ENCODE measurements at places on chromosomes 1 and 21.

DNA sequence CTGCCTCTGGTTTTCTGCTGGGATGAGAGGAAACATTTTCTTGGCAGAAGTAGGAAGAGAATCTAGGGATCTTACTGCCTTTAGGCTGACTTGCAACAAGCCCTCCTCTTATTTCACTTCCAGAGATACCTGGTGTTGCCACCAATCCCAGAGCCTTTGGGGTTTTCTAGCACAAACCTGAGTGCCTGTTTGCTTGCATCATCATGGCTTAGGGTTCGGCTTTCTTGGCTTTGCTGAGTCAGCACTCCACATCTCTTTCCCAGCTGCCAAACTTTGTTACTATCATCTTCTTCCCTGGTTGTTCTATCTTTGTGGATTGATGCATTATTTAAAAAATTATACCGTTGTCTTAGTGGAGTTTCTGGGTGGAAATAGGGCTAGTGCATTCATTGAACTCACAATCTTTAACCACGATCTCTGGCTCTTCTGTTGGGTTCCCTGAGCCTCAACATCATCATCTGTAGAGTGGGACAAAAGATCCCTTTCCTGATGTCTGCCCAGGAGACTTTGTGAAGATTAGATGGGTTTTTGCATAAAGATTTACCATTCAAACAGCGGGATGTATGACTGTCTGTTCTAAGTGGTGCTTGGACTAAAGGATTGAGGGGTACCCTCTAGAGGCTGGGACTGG is 76.6 kb upstream of the SELENON start:
- no peak for DNase-seq

GRCh38 chr1:10504249-10504648 is 29.5 kb downstream of the PEX14 start:
- no peak for DNase-seq

GRCh38 chr1:201169971-201170532 is 15.8 kb upstream of the TMEM9 start:
- no peak for DNase-seq

- no peak for DNase-seq
Observed at GRCh38 chr1:161915051-161915503, 108.6 kb downstream of the OLFML2B start.

- no peak for DNase-seq
Observed at GRCh38 chr21:39597595-39597994, 15.1 kb upstream of the B3GALT5 start.

- no peak for DNase-seq
Observed at GRCh38 chr1:42439940-42440339, 15.9 kb downstream of the ZMYND12 start.

- no peak for DNase-seq
Observed at GRCh38 chr1:44696789-44697345, 22.4 kb downstream of the ARMH1 start.

DNA sequence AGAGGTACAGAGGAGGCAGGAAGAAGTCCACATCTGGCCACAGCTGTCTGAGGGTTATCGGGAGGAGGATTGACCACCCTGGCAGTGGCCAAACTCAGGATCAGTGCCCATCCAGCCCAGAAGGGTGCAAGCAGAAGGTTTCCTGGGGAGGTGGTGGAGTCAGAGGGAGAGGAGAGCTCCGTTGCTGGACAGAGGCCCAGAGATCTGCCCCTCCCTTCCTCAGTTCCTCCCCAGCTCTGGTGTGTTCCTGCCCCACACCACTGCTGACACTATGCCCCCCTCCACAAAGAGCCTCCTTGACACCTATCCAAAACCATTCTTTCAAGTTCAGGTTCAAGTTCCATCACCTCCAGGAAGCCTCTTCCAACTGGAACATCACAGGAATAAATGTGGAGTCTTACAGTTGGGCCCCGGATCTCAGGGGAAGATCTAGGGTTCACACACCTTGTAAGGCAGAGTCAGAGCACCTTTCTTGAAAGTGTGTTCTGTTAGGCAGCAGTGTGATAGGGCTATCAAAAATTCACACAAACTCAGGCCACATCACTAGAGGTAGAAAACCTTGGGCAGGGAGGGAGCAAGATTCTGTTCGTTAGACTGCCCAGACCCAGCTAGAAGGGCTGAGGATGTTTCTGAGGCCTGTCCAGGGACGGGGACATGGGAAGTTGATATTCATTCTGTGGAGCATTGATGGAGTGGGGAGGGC is 7.4 kb downstream of the LDLRAD1 start:
- no peak for DNase-seq

DNA sequence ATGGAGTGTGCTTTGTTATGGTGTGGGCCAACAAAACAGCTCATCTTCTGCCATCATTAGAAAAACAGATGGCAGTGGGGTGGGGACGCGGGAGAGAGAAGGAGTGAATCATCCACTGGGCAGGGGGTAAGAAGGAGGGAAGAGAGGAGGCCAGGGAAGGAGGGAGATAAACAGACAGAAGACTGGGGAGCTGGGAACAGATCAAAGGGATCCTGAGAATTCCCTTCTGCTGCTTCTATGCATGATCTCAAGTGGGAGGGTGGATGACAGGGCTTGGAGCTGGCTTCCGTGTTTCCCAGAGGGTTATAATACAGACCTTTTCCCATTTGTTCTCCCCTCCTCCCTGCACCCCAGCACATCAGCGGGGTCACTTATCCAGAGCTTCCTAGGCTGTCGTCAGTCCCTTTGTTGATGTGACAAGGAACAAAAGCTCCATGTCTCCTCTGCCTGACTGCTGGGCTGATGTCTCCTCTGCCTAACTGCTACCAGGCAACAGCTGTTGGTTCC is 338.6 kb downstream of the PAPPA2 start:
- no peak for DNase-seq

DNA sequence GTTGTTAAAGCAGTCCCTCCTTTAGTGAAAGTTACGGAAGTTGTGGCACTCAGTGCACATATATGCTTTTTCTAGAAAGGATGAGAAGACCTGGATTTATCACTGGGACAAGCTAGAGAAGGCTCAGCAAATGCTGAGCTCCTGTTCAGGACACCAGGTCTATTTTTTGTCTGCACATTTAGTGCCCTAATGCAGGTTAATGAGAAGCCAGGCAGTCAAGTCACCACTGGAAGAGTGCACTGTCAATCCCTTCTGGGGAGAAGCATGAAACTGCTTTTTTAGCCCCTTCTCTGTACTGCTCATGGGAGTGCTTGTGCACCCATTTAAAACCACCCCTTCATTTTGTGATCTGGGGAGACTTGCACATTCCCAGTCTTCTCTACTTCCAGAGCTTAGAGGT is 624.1 kb upstream of the USP24 start:
- no peak for DNase-seq

DNA sequence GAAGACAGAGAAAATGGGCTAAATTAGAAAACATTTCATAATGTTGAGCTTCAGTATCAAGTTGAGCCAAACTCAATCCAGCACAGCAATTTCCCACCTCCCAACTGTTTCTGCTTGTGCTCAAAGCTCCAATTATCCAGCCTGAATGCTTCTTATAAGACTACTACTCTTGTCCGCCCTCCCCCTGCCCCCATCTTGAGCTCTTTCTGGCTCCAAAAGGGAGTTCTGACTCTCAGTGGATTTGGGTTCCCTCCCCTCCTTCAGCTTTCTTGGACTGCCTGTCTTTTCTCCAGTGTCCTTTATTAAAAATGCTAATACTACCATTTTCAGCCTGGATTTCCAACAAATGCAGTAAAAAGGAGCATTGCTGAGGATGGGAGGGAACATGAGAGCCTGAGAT is 174.8 kb downstream of the ASTN1 start:
- no peak for DNase-seq

GRCh38 chr21:22374218-22374969 is 1376.2 kb downstream of the NCAM2 start:
- no peak for DNase-seq

DNA sequence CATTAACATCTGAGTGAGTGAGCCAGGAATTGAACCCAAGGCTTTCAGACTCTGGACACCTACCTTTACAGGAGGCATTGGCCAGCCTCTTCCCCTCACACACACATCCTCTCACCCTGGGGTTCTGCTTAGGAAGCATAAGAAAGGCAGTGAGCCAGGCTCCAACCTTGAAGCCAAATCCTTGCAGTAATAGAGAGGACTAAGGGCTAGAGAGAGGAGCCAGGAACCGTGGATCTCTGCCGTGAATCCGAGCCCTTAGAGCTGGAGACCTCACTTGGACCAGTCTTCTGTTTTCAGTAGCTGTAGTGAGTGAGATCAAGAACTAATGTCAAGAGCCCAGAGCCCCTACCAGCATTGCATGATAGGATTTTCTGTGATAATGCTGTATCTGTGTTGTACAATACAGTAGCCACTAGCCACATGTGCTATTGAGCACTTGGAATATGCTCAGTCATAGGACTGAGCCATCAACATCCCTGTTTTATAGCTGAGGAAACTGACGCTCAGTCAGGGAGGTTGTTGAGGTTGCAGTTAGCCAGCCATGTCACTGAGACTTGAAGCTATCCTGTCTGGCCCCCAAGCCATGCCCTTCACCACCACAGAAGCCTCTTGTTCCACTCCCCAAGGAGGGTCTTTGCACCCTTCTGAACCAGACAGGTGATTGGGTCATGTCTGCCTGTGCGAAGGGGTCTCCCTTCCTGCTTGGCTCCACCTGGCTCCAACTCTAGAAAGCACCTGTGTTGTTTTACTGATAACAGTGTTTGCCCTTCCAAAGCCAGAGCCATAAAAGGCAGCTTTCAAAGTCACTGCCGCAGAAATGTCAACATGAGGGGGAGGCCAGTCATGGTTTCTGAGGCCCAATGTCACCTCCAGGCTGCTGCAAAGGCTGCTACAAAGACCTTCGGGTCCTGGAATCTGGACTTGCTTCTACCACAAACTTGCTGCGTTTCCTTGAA is 101.1 kb upstream of the JUN start:
- DNase-seq, result no peak

- no peak for DNase-seq
Observed at GRCh38 chr21:46551636-46552241, 53.1 kb downstream of the S100B start.

DNA sequence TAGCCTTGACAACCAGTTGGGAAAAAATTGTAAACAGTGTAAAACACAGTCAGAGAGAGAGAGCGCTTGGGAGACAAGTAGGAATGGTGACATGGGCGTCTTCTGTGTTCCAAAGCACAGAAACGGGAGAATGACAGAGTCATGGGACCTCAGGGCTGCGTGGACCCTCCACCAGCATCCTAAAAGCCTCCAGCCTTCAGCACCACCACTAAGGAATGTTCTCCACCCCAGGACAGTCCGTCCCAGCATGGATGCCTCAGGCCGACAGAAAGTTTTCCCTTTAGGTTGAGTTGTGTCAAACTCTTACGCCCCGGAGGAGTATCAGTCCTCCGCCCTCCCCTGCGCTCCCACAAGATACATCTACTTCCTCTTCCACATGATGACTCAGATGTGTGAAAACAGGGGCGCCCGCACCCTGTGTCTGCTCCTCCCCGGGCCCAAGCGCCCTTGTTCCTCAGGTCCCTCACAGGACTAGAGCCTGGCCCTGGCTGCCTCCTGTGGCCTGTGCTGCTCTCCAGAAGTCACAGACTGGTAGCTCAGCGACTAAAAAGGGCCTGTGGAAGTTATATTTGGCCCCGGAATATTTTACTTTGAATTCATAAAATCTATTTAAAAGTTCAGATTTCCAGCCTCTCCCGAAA is 63.9 kb upstream of the EFHD2 start:
- no peak for DNase-seq

DNA sequence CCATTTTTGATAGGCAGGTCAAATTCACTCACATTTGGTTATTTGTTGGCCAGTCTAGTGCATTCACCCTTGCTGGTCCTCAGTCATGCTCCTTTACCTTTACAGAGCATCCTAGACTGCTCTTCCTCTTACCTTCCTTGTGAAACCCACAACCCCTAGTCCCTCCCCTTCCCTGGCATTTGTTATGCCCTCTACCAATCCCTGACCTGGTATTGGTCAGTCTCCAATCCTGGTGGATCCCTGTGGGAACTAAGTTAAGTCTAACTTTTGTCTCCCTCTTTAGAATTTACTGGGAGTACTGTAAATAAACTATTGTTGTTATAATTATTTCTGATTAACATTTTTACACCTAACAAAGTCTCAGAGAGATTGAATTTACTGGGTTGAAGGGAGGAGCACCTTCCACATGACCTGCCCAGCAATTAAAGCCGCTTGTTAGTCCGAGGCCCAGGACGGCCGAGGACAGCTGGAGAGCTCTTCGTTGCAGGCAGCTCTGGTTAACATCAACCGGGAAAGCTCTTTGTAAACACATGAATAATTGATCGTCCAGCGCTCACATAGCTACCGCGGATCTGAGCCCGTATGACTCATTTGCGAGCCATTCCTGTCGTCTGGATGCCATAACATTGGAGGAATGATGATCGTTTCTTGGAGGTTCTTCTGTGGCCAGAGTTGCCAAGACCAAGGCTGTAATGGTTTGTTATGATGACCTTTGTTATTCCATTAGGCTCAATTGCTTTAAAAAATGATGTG is 31.9 kb downstream of the MTARC1 start:
- DNase-seq, result no peak

GRCh38 chr1:62962901-62963776 is 179.2 kb downstream of the ATG4C start:
- no peak for DNase-seq

- no peak for DNase-seq
Observed at GRCh38 chr1:20311289-20311688, 20.6 kb downstream of the VWA5B1 start.

- DNase-seq, result no peak
Observed at GRCh38 chr1:27237112-27237511, 2.7 kb downstream of the WDTC1 start.

DNA sequence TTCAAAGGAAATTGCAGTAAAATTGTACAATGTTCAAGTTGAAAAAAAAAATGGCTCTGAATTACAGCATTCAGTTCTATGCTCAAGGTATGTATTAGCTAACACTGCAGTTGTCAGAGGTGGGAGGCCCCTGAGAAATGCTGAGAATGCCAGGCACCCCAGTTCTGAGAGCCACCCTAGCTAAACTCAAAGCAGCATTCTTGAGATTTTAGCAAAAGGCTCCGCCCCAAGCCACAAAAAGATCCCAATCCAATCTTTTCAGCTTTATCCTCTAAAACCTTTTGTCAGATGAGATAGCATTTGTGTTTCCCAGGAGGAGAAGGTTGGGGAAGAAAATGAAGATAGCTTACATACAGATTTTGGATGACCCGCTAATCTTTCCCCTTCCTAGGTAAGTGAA is 68.8 kb downstream of the SMYD2 start:
- DNase-seq, result no peak

DNA sequence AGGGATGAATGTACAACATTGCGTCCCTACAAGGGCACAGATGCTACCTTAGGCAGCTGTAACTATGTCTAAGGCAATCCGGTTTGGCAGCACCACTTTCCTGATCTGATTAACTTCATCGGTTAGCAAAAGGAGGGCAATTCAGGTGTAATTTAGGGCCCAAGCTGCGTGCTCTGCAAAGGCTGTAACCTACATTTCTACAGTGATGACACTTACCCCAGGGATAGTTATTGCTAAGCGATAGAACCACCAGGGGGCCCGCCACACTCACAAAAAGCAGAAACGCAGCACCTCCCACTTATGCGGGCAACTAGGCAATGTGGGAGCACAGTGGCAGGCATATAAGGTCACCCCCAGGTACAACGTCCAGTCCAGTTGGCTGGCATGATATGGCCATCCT is 113.5 kb downstream of the GDAP2 start:
- no peak for DNase-seq

GRCh38 chr1:79079770-79080169 is 73.2 kb upstream of the ADGRL4 start:
- no peak for DNase-seq

All from cerebellar nuclear complex (tissue), 1 donor.